ENCODE measurements at places on chromosomes 3 and 15. TPM values are rescaled to one million over a fixed set of nuclear protein-coding genes. Genes with fewer than 3 reads are reported as not detected.

DNA sequence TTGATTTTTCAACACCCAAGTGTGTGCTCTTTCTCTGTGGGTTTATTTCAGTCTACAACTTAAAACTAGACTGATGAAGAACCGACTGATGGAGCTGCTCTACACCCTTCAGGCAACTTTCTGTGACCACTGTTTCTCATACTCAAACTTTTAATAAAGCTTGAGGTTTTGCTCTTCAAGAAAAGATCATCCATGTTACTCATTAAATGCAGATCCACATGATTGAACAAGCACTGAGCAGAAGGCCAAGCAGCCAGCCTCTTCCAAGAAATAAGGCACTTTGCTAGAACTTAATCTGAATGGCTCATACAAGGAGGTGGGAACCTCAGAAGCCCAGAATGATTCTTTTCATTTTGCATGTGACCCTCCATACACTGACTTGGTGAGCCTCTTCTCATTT lies 8.7 kb downstream of the SLC27A2 start:
- peak; percentile 67 for ATAC-seq

FANCD2OS gene
- total RNA-seq: not detected

ZDHHC3 gene
- total RNA-seq: 50.5 TPM

DNA sequence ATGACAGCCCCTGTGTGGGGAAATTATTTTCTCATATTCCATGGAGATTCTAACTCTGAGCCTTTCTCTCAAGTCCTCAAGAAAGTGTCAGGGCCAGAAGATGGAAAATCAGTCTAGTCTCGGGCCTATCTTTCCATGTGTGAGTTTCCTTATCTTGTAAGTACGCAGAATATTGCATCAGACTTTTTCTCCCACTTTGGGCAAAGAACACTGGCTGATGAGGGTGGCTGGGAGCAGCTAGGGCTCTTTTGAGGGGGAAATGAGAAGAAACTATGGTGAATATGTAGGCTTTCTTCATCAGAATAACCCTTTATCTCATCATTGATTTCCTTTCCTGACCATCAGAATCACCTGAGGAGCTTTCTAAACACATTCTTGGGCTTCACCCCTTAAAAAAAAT lies 264.0 kb downstream of the CLSTN2 start:
- no peak for ATAC-seq

GRCh38 chr15:59540654-59541053 lies 70.9 kb upstream of the GCNT3 start:
- ATAC-seq: no peak

GRCh38 chr15:56042031-56042430 lies 48.6 kb upstream of the NEDD4 start:
- no peak for ATAC-seq

DNA sequence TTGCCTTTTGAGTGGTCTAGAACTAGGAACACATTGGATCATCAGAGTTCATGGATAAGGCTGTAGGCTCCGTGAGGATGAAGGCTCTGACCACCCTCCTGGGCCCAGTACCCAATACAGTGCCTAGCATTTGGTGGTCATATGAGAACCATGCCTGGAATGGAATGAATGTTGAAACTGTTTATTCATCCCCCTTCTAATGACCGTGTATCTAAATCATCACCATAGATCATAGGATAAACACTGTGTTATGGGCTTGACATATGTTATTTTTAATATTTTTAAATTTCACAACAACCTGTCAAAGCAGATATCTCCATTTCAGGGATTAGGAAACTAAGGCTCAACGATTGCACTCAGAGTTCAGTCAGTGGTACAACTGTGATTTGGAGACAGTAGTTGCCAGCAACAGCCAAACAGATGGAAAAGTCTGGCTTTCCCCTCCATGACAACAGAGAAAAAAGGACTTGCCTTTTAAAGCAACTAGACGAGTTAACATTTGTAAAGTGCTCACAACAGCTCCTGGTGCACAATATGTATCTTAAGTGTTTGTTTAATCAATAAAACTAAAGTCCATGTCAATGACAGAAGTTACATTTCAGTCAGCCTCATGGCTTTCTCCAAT lies 89.6 kb downstream of the TMEM266 start:
- no peak for ATAC-seq

GRCh38 chr15:74730619-74731316 lies 5.4 kb upstream of the CYP1A1 start:
- ATAC-seq: no peak

ITGA11 gene
- total RNA-seq: 13.1 TPM

- ATAC-seq: peak; percentile 89
These were observed 24.1 kb downstream of the RHOA start for GRCh38 chr3:49387721-49388120.

- ATAC-seq: no peak
These were observed 187.3 kb upstream of the BCL6 start for GRCh38 chr3:187932530-187932929.

- ATAC-seq: no peak
These were observed 316.8 kb upstream of the CTDSPL start for GRCh38 chr3:37544869-37545352.

DNA sequence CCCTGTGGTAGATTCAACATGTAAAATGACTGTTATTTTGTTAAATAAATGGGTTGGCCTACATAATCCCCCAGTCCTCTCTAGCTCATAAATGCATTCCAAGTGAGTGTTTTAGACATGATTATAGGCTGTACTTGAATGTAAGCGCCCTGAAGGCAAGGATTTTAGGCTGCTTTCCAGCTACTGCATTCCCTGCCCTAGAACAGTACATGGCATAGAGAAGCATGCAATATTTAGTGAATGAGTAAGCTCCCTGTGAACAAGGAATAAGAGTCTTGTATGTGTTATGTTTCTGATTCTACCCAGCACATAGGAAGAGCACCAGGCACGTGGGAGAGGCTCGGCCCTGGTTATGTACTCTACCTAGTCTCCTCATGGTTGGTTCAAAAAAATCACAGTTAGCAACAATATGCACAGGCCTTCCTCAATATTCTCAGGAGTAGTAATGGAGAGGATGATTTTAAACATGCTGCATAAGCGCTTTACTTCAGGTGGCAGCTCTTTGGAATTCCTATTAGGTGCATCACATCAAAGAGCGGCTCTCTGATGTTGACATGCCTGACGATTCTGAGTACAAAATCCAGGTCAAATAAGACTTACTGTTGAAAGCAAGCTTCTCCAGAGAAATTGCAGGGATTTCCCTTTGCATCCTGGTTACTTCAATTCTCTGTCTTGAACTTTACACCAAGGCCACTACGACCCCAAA lies 456.6 kb downstream of the MAGI1 start:
- ATAC-seq: no peak

TASOR gene
- total RNA-seq: 62.5 TPM

ASB14 gene
- total RNA-seq: not detected

GRCh38 chr3:188975600-188976314 lies 196.0 kb upstream of the TPRG1 start:
- ATAC-seq: no peak

GRCh38 chr3:53229171-53229570 lies 26.7 kb downstream of the TKT start:
- ATAC-seq: no peak

CACNA2D2 gene
- total RNA-seq: 5.0 TPM

GRCh38 chr15:38017721-38018120 lies 83.3 kb downstream of the TMCO5A start:
- ATAC-seq: no peak

- no peak for ATAC-seq
These were observed 88.9 kb downstream of the DTWD1 start for GRCh38 chr15:49709646-49710214.

DNA sequence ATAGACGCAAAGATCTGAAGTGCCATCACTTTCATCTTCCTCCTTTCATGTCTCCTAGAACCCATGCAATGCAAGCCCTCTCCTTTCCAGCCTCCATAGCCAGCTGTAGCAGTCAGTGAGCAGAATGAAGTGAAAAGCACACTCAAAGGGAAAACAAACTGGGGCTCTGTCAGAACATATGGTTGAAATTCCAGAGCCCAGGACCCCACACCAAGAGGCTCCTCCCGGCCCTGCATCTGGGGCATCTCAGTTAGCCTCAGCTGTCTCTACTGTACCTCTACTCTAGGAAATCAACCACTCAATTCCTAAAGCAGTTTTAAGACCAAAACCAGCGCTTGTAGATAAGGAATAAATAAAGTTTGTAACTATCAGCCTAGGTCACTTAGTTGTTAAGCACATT lies 73.8 kb upstream of the P3H2 start:
- ATAC-seq: no peak

FAM81A gene
- total RNA-seq: not detected

ACTC1 gene
- total RNA-seq: not detected

GRCh38 chr15:39260391-39260790 lies 320.5 kb upstream of the THBS1 start:
- ATAC-seq: no peak

- peak; percentile 42 for ATAC-seq
These were observed 96.5 kb downstream of the FSIP1 start for GRCh38 chr15:39685999-39686613.

GRCh38 chr3:156151824-156152428 lies 31.5 kb downstream of the KCNAB1 start:
- peak; percentile 67 for ATAC-seq

DNA sequence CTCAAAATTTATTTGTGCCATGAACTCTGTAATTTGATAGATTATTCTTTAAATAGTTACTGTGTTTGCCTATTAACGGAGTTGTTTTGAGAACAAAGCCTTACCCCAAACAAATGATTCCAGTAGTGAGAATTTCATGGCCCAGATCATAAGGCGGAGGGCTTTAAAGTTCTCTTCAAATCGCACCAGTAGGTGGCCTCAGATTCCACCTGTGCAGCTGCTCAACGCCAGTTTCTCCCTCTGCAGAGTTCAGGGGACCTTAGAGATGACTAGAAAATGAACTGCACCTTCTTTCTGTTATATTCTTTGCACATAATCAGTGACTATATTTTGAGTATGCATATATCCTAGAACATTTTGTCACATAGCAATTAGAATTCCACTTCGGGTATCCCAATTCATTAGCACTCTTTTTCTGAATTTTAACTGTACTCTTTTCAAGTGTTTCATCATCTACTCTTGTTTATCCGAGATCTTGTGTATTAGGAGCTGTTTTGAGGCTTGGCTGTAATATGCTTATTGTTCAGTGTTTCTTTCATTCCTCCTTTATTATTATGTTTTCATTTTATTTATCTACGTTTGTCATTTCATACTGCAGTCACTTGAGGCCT lies 232.6 kb upstream of the CHRM5 start:
- no peak for ATAC-seq

FOXB1 gene
- 0.77 TPM for total RNA-seq

- ATAC-seq: no peak
These were observed 45.0 kb upstream of the SLC12A8 start for GRCh38 chr3:125257536-125257935.

DNA sequence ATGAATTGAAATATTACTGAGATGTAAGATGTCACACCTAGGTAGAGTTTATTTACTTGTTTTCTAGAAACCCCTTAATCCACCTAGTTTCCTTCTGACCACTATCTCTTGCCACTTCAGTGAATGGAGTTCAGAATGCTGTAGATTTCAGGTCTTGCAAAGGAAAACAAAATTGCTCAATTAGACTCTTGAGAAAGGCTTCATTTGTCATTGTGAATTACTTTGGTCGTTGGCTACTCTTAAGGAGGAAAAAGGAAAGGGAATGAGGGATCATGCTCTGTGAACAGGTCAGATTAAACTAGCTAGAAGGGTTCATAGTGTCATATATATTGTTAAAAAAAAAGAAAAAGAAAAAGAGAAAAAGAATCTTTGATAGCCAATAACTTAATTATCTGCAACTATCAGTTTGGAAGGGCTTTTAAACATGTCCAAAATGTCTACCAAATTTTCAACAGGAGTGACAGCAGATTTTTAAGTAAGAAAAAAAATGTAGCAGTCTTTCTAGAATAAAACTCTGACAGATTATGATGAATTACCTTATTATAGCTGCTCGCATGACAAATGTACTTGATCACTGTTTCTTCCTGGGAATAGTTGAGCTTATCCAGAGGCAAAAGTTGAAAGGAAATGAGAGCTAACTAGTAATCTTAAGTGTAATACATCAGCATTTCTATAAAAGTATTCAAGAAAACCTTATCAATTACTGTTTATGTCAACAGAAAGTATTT lies 543.5 kb downstream of the CADM2 start:
- no peak for ATAC-seq

PPCDC gene
- total RNA-seq: 27.5 TPM

DENND6A gene
- 17.1 TPM for total RNA-seq

GRCh38 chr15:74857082-74857655 lies 14.2 kb upstream of the ULK3 start:
- peak; percentile 40 for ATAC-seq
